ENCODE measurements at places on chromosomes 1 and 21. TPM values are rescaled to one million over a fixed set of nuclear protein-coding genes. Genes with fewer than 3 reads are reported as not detected.

GRCh38 chr1:168671782-168672181 lies 57.2 kb downstream of the DPT start:
- H3K4me1 ChIP-seq, result no peaks in the 10 kb centered on the region
- H3K27ac ChIP-seq, result no peak overlapping the region
- no peaks in the 10 kb centered on the region for H3K36me3 ChIP-seq
- H3K27me3 ChIP-seq, result no peaks in the 10 kb centered on the region
- H3K4me3 ChIP-seq, result no peak overlapping the region
- no peak for DNase-seq

GRCh38 chr1:159881622-159882526 lies 18.1 kb downstream of the CFAP45 start:
- H3K4me1 ChIP-seq, result peaks cover 3% of the 10 kb centered on the region
- DNase-seq, result peak; percentile 70
- H3K36me3 ChIP-seq, result no peaks in the 10 kb centered on the region
- H3K27me3 ChIP-seq, result no peaks in the 10 kb centered on the region
- H3K27ac ChIP-seq, result no peak overlapping the region
- no peak overlapping the region for H3K4me3 ChIP-seq

DNA sequence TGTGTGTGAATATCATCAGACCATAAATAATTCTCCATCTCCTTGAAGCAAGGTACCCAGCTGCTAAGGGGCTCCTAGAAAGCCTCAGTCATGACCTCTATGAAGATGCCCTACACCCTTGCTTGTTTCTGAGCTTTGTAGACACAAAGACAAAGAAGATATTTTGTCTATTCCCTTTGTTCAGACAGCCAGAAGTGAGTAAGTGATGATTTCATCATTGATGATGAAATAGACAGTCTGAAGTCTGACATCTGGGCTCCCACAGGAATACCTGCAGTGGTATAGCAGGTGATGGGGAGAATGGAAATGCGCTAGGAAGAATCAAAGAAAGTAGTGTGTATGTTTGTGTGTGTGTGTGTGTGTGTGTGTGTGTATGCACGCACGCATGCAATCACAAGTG lies 82.2 kb upstream of the DPT start:
- H3K36me3 ChIP-seq, result no peaks in the 10 kb centered on the region
- no peak overlapping the region for H3K27ac ChIP-seq
- DNase-seq, result no peak

GRCh38 chr1:109547463-109548320 lies 723 bp upstream of the GNAI3 start:
- H3K4me3 ChIP-seq, result peak overlapping the region; percentile 43
- peak overlapping the region; percentile 66 for H3K27ac ChIP-seq
- DNase-seq, result peak; percentile 41
- H3K36me3 ChIP-seq, result no peaks in the 10 kb centered on the region
- H3K4me1 ChIP-seq, result no peaks in the 10 kb centered on the region

DNA sequence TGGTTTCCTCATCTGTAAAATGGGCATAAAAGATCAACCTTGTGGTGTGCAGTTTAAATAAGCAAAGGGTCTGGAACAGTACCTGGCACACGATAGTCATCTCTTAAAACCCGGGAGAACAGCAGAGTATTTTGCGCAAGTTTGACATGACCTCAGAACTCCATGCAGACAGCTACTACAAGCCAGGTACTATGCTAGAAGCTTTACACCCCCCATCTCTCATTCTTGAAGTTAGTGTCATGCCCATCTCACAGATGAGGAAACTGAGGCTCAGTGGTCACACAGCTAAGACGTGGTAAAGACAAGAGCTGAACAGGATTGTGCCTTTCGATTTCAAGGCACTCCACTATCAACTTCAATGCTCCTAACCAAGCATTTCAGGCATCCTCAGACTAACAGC lies 78.7 kb downstream of the CAPZB start:
- H3K27ac ChIP-seq, result no peak overlapping the region
- DNase-seq, result no peak
- H3K4me3 ChIP-seq, result no peak overlapping the region
- no peaks in the 10 kb centered on the region for H3K4me1 ChIP-seq

DNA sequence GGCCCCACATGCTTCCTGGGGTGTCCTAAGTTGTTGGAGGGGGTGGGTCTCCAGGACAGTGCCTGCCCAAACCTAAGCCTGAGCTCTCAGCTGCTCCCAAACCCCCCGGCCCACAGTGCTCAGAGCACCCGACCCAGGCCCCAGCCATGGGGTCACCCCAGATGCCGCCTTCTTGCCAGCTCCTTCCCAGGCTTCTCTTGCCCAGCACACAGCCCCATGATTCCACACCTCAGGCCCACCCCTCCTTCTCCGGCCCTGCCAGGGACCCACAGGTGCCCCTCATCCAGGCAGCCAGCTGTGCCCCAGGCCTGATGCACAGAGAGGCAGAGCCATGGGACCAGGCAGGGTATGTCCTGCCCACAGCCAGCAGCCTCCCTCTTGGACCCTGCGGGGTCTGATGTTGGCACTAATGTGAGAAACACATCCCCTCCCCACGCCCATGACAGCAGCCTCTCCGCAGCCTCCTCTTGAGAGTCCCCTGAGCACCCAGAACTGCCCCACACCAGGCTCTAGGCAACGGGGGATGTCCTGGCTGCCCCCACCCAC lies 4.9 kb downstream of the WNT9A start:
- no peaks in the 10 kb centered on the region for H3K27me3 ChIP-seq
- peaks cover 15% of the 10 kb centered on the region for H3K4me1 ChIP-seq
- no peak overlapping the region for H3K4me3 ChIP-seq
- peak; percentile 50 for DNase-seq

DNA sequence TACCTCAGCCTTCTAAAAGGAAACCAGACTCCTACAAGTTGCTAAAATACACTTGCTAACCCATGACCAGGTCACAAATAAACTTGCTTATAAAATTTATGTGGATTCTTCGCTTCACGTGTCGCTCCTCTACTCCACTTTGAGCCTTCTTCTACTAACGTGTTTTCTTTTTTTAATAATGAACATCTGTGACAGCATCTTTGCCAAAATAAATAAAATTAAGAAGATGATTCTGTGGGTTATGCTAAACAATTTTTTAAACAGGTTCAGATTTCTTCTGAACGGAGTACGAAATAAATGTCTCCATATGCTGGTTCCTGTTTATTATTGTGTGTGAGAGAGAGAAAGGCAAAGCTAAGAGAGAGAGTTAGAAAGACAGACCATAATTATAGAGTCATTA lies 735.8 kb downstream of the LTN1 start:
- peaks cover 20% of the 10 kb centered on the region for H3K4me1 ChIP-seq
- no peaks in the 10 kb centered on the region for H3K27me3 ChIP-seq
- H3K27ac ChIP-seq, result peak overlapping the region; percentile 28
- no peaks in the 10 kb centered on the region for H3K36me3 ChIP-seq
- DNase-seq, result no peak

GRCh38 chr1:42178249-42178648 lies 13.7 kb upstream of the GUCA2A start:
- no peak overlapping the region for H3K27ac ChIP-seq
- H3K4me3 ChIP-seq, result no peak overlapping the region
- H3K27me3 ChIP-seq, result no peaks in the 10 kb centered on the region
- peaks cover 6% of the 10 kb centered on the region for H3K4me1 ChIP-seq
- DNase-seq, result no peak

- no peaks in the 10 kb centered on the region for H3K4me1 ChIP-seq
- H3K27ac ChIP-seq, result no peak overlapping the region
- no peak for DNase-seq
- H3K36me3 ChIP-seq, result no peaks in the 10 kb centered on the region
Measured at GRCh38 chr1:107415241-107415640, 274.4 kb downstream of the NTNG1 start.

DNA sequence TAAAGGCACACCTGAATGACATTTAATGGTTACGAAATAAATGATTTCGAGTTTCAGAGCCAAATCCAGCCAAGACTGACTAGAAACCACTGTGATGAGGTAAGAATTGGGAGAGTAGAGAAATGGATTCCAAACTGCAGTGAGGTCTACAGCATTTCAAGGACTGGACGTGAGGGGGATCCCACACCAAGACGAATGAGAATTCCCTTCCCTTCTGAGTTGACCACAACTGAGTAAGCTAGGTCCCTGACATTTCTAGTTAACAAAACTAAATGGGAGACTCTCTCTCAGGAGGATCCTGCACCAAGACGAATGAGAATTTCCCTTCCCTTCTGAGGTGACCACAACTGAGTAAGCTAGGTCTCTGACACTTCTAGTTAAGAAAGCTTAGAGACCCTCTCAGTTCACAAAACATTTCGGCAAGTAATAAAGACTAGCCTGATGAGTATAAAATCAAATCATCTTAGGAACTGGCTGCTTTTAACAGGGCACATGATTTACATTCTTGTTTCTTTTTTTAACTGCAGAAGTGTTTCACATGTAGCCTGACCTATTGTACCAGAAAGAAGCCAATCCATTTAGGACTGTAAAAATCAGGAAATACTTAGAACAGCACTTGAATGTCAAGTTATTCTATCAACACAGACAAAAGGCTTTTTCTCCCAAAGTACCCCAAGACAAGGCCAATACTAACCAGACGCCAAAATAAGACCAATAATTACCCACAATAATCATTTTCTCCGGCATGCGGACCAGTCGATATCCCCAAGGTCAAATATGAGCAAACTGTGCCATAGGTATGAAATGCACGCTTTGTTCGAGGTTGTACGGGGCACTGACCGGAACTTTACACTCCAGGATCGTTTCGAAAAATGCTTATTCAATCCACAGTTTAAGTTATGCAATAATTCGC lies 1.4 kb upstream of the SPATA1 start:
- peak overlapping the region; percentile 40 for H3K4me3 ChIP-seq
- peaks cover 15% of the 10 kb centered on the region for H3K4me1 ChIP-seq
- no peaks in the 10 kb centered on the region for H3K36me3 ChIP-seq
- H3K27ac ChIP-seq, result peak overlapping the region; percentile 99

- H3K4me1 ChIP-seq, result no peaks in the 10 kb centered on the region
- no peaks in the 10 kb centered on the region for H3K27me3 ChIP-seq
- H3K4me3 ChIP-seq, result no peak overlapping the region
- H3K36me3 ChIP-seq, result no peaks in the 10 kb centered on the region
- no peak overlapping the region for H3K27ac ChIP-seq
Measured at GRCh38 chr1:46062651-46063319, 69.6 kb downstream of the PIK3R3 start.

DNA sequence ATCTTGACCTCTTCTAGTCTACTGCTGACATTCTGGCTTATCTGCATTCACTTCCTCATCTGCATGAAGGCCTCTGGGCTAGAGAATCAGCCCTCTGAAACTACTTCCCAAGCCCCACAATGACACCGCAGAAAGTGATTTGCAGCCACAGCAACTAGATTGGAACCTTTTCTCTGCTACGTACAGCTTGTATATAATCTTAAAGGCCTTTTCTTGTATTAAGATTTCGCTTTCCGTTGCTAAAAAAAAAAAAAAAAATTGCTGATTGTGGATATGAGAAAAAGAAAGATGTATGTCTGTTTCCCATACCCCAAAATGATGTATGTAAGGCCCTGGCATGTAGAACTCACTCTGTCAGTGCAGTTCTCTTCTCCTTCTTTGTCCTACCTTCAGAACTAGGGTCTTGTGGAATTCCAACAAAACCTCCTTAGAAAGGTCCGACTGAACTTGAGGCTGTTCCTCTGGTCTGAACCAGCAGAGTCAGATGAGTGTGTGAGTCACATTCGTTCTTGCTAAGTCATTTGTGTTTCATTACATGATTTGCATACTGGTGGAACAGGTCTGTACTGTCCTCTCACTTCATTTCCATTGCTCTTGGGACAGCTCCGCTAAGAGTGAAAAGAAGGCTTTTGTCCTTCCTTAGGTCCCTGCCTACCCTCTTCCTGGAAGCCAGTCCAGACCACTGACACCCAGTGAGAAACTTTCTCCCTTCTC lies 62.7 kb downstream of the PLPP3 start:
- peak; percentile 66 for DNase-seq
- H3K27ac ChIP-seq, result peak overlapping the region; percentile 86
- H3K4me3 ChIP-seq, result no peak overlapping the region
- H3K27me3 ChIP-seq, result no peaks in the 10 kb centered on the region
- peaks cover 2% of the 10 kb centered on the region for H3K36me3 ChIP-seq

GRCh38 chr1:232682248-232682647 lies 52.3 kb upstream of the SIPA1L2 start:
- H3K4me1 ChIP-seq, result no peaks in the 10 kb centered on the region
- no peak overlapping the region for H3K27ac ChIP-seq
- no peaks in the 10 kb centered on the region for H3K27me3 ChIP-seq
- peak; percentile 23 for DNase-seq

- H3K4me1 ChIP-seq, result no peaks in the 10 kb centered on the region
- H3K4me3 ChIP-seq, result peak within 1 kb of the TSS; percentile 33
- no peaks in the 10 kb centered on the region for H3K27me3 ChIP-seq
- peak; percentile 17 for DNase-seq
- no peak within 1 kb of the TSS for H3K27ac ChIP-seq
Measured at GRCh38 chr1:69567652-69568420, at the start of gene LRRC7. Gene LRRC7, plus strand, starts transcription at chr1:69567922. Its CDS starts 718 bp downstream, at chr1:69568640.

GRCh38 chr1:160129046-160129445 lies 13.5 kb downstream of the ATP1A2 start:
- DNase-seq, result no peak
- no peaks in the 10 kb centered on the region for H3K4me1 ChIP-seq
- H3K27ac ChIP-seq, result no peak overlapping the region
- no peaks in the 10 kb centered on the region for H3K27me3 ChIP-seq

DNA sequence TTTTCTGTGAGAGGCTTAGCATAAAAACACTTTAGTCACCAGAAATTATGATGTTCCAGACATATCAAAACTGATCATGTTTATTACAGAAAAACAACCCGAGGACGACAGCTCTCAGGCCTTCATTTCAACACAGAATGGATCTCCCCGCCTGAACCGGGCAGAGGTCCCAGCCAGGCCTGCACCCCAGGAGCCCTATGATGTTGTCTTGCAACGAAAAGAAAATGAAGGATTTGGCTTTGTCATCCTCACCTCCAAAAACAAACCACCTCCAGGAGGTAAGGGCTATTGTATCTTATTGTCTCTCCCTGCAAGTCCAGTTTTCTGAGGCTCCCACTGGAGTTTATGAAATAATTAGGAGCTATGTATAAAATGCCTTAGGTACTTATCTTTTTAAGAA lies 105.5 kb downstream of the PHTF1 start:
- H3K4me3 ChIP-seq, result no peak overlapping the region
- no peaks in the 10 kb centered on the region for H3K36me3 ChIP-seq
- no peak overlapping the region for H3K27ac ChIP-seq

GRCh38 chr1:220950576-220950975 lies 71.3 kb downstream of the HLX start:
- H3K36me3 ChIP-seq, result no peaks in the 10 kb centered on the region
- no peak for DNase-seq
- no peak overlapping the region for H3K4me3 ChIP-seq
- H3K4me1 ChIP-seq, result no peaks in the 10 kb centered on the region
- no peak overlapping the region for H3K27ac ChIP-seq

GRCh38 chr1:227661495-227661894 lies 73.6 kb downstream of the JMJD4 start:
- H3K36me3 ChIP-seq, result no peaks in the 10 kb centered on the region
- H3K27ac ChIP-seq, result no peak overlapping the region
- no peaks in the 10 kb centered on the region for H3K4me1 ChIP-seq
- DNase-seq, result no peak

GRCh38 chr1:4612991-4613390 lies 41.4 kb upstream of the AJAP1 start:
- H3K4me3 ChIP-seq, result no peak overlapping the region
- H3K27ac ChIP-seq, result no peak overlapping the region
- H3K36me3 ChIP-seq, result no peaks in the 10 kb centered on the region
- no peaks in the 10 kb centered on the region for H3K27me3 ChIP-seq

CD55 gene
- 8.1 TPM for polyA plus RNA-seq

FCAMR gene
- polyA plus RNA-seq, result not detected

OR14K1 gene
- polyA plus RNA-seq, result not detected

MRPS6 gene
- 16.9 TPM for polyA plus RNA-seq

CLCA1 gene
- 0.11 TPM for polyA plus RNA-seq

MTHFR gene
- polyA plus RNA-seq, result 9.6 TPM

IGSF21 gene
- 0.61 TPM for polyA plus RNA-seq

SLAMF9 gene
- not detected for polyA plus RNA-seq

TFF2 gene
- 1.8 TPM for polyA plus RNA-seq

All from pancreas (tissue), 10 donors.